ENCODE measurements at places on chromosomes 12 and 14. TPM values are rescaled to one million over a fixed set of nuclear protein-coding genes. Genes with fewer than 3 reads are reported as not detected.

- DNase-seq: no peak
These were observed 47.5 kb downstream of the FIGNL2 start for GRCh38 chr12:51801027-51801426.

The KRT79 gene
- not detected for total RNA-seq

DNA sequence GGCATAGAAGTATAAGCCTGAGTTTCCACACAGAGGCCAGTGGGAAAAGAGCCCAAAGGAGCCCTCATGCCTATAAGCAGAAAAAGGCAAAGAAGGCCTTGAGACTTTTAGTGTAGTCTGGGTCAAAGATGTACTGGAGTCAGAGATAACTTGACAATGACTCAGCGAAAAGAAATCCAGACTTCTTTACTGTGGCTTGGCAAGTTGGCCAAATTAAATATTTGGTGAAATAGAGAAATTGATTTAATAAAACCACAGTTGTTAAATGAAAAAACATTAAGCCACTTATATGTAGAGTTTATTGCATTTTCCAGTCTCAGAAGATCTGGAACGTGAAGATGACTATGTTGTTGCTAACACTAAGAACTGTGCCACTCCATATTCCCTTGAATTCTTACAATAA is 105.1 kb downstream of the TMTC3 start:
- DNase-seq: no peak

DNA sequence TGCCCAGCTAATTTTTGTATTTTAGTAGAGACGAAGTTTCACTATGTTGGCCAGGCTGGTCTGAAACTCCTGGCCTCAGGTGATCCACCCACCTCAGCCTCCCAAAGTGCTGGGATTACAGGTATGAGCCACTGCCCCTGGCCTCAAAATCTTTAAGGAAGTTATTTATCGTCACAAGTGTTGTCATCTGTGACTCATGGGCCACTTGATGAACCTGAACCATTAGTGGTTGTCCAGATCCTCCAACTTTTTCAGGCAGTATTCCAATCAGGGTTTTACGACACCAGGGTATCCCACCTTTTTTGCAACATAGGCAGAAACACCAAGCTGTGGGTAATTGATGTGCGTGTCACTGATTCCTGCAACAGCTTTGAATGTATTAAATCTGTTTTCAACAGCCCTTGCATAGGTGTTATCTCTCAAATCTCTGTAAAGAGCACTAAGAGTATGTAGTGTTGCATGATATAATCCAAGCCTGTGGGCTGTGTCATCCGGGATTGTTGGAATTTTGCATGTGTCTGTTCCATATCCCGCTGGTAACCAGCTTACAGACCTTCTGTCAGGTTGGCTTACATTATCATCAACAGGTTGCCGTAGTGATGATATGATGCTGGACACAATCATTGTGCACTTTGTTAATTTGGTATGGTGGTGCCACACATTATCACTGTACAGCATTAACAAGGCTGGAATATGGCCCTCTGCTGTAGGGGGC is 79.3 kb upstream of the SCN8A start:
- DNase-seq: no peak

- DNase-seq: no peak
These were observed 25.8 kb upstream of the NUDT14 start for GRCh38 chr14:105206873-105207272.
